Stimulated activated CD4-positive, alpha-beta T cell treated with anti-CD3 and anti-CD28 coated beads, Interleukin-1b, Interleukin-23, amount 100 ng/mL, for 4 hours (primary cell): ENCODE measurements at places on chromosomes 11 and 22.
A peak's percentile ranks its signal among the peaks of the same experiment; 100 is the strongest.

- DNase-seq = no peak
Observed at GRCh38 chr11:13644997-13645687, 23.3 kb upstream of the FAR1 start.

- DNase-seq = no peak
Observed at GRCh38 chr11:69240332-69241074, 53.5 kb upstream of the MYEOV start.

- peak; percentile 82 for DNase-seq
Observed at GRCh38 chr11:65315204-65315865, 669 bp downstream of the CDC42EP2 start.

DNA sequence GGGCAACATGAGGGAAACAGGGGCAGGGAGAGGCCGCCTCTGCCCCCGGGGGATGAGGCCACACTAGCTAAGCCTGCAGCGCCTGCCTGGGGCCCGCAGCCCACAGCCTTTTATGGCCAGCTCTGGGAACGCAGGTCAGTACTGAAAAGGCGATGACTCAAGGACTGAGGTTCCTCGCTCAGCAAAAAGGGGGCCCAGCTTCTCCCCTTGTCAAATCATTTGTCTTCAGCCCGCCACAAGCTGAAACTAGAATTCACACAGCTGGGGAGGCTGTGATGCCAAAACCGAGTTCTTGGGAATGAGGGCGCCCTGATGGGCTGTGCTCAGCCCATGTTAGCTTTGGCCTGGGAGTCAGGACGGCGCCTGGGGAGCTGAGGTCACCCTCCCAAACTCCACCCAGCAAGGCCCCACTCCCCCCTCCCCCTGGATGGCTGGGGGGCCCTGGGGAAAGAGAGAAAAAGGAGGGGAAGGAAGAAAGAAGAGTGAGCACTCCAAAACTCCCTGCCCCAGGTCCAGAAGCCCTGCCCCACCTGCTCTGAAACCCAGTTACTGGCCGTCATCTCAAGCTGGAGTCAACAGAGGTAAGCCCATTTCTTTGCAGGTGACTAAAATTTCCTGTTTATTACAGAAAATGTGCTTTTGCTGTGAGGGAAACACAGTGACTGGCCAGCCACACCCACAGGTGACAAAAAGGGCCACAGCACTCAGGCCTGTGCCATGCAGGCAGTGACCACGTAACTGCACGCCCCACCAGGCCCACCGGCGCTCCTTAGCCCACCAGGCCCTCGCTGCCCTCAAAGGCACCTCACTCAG is 13.7 kb downstream of the EHD1 start:
- no peak for DNase-seq

- no peak for DNase-seq
Observed at GRCh38 chr11:68959465-68960293, 21.1 kb downstream of the MRGPRD start.

- DNase-seq = no peak
Observed at GRCh38 chr11:104060820-104061219, 24.4 kb downstream of the DDI1 start.

- no peak for DNase-seq
Observed at GRCh38 chr22:40401981-40402406, 31.6 kb downstream of the SGSM3 start.
